ENCODE measurements at places on chromosomes 2 and 18.

- peak; percentile 80 for DNase-seq
These were observed 126.2 kb downstream of the TWIST2 start for GRCh38 chr2:238974081-238974480.

- peak; percentile 68 for DNase-seq
These were observed 16.3 kb downstream of the HS1BP3 start for GRCh38 chr2:20634507-20635112.

- DNase-seq, result no peak
These were observed 609 bp upstream of the ZNF2 start for GRCh38 chr2:95165030-95165370.

DNA sequence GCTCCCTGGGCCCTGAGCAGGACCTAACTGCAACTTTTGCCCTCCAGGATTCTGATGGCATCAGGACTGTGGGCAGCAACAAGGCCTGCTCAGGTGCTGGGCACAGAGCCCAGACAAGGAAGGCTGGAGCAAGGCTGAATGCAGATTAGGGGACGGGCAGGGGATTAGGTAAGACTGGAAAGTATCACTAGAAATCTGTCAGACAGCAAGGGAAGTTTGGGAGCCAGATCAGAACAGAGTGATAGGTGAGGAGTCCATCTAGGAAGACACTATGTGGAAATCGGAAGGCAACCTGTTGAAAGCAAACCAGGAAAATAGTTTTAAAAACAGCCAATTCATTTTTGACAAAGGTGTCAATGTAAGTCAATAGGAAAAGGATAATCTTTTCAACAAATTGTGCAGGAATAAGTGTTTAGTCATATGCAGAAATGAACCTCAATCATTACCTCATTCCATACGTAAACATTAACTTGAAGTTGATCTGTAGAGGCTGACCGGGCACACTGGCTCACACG lies 56.4 kb upstream of the STPG4 start:
- DNase-seq, result no peak

DNA sequence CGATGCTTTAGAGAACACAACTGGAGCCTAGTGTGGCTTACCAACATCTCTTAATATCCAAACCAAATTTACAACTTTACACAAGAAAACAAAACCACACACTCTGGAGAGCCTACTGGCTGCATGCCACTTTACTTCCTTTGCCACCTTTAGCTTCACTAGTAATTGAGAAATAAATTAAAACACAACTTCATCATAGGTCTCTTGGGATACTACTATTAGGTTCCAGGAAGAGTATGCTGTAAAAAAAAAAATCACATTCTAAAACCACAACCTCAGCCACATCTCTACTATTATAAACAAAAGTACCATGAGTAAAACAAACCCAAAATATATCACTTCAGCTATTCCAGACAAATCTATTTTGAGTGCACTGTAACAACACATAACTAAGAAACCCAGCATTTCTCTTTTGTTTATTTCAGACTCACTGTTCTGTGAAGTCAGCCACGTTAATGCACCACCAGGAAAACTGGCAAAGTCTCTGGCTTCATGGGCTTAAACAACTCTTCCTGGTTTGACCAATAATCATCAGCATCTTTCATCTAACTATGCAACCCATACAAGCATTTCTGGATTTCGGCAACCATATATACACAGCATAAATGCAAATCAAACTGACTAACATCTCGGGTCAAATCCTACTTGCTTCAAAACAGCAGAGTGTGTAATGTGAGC lies 59.1 kb downstream of the REV1 start:
- DNase-seq, result peak; percentile 49

DNA sequence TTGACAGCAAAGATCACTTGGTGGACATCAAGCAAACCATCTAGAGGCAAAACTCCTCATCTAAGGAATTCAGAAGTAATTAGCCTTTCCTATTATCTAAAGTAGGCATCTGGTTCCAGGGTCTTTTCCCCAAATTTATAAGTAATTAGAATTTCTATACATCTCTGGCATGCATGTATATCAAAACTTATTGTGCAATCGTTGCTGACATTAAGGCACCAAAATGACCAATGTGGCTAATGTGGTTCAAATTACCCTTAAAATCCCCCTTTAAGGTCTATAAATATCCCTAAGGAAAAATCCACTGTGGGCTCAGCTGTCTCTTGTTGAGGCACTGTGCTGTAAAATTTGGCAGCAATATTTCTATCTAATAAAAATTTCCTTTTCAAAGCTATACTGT lies 695.9 kb upstream of the LRRTM4 start:
- DNase-seq, result no peak

GRCh38 chr2:239257511-239257937 lies 143.3 kb downstream of the HDAC4 start:
- peak; percentile 92 for DNase-seq

DNA sequence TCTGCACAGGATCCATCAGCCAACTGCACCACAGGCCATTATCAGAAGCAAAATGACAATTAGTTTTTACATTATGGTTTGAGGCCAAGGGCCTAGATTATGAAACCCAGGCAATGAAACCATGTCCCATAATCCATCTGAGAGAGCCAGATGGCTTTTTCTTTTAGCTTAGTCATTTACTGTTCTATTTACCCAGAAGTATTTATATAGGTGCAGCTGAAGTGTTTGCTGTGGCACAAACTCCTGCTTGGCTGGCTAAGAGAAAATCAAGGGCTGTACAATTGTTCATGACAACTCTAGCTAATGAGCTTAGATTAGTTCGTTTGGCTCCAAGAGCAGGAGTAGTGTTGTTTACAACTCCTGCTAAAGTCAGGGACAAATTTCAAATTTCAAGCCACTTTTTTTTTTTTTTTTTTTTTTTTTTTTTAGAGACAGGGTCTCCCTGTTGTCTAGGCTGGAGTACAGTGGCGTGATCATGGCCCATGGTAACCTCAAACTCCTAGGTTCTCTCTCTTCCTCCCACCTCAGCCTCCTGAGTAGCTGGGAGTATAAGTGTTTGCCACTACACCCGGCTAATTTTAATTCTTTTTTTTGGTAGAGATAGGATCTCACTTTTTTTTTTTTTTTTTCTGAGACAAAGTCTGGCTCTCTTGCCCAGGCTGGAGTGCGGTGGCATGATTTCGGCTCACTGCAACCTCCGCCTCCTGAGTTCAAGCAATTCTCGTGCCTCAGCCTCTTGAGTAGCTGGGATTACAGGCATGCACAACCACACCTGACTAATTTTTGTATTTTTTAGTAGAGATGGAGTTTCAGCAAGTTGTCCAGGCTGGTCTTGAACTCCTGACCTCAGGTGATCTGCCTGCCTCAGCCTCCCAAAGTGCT lies 18.4 kb upstream of the REV1 start:
- no peak for DNase-seq

GRCh38 chr2:12636837-12637581 lies 79.7 kb upstream of the TRIB2 start:
- DNase-seq, result no peak

GRCh38 chr2:200399046-200399445 lies 92.6 kb downstream of the SPATS2L start:
- DNase-seq, result peak; percentile 75

- peak; percentile 42 for DNase-seq
These were observed 36.7 kb downstream of the RND3 start for GRCh38 chr2:150450765-150451164.

DNA sequence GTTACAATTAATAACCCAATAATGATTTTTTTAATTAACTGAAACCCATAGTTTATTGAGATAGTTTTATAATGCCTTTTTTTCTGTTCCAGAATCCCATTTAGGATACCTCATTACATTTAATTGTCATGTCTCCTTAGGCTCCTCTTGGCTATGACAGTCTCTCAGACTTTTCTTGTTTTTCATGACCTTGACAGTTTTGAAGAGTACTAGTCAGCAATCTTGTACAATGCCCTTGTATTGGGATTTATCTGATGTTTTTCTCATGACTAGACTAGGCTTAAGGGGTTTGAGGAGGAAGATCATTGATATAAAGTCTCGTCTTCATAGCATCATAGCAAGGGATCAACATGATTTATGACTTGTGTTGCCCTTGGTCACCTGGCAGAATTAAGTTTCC lies 72.4 kb downstream of the PPP1R1C start:
- no peak for DNase-seq

GRCh38 chr2:174083843-174084458 lies 118.8 kb upstream of the SP3 start:
- DNase-seq, result no peak

Data from fibroblast of mammary gland (primary cell).